ENCODE measurements at places on chromosomes 16 and 17.

GRCh38 chr17:72119077-72119872, 1.5 kb upstream of the SOX9 start:
- no peak for DNase-seq

DNA sequence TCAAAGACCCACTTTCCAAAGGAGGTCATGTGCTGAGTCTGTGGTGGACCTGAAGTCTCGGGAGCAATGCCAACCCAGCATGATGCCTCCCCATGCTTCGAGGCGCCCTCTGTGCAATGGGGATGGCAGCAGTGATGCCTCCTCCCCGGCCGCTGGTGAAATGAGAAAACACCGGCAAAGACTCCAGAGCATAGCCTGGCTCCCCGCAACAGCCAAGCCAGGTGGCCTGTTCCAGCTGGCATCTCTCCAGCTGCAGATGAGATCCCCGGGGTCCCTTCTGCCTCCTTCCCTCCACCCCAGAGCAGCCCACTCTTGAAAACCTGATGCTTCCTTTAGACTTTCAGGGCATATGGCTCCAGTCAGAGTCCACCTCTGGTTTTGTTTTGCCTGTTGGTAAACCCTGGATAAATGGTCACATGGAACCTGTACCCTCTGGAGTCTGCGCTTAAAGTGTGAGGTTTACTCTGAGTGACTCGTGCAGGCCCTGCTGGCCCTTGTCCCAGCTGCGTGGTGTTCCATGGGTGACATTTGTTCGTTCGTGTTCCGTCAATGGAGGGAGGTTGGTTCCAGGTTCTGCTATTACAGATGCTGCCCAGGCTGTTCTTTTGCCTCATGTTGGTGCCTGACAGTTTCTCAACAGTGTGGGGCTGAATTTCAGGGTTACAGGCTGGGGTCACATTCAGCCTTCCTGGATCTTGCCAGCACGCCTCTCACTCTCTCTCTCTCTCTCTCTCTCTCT, 181.8 kb upstream of the CIBAR2 start:
- no peak for DNase-seq

- DNase-seq = no peak
Measured at GRCh38 chr17:73028299-73028755, 64.2 kb downstream of the SLC39A11 start.

GRCh38 chr17:7561028-7561575, 617 bp upstream of the SENP3 start:
- DNase-seq = peak; percentile 42

DNA sequence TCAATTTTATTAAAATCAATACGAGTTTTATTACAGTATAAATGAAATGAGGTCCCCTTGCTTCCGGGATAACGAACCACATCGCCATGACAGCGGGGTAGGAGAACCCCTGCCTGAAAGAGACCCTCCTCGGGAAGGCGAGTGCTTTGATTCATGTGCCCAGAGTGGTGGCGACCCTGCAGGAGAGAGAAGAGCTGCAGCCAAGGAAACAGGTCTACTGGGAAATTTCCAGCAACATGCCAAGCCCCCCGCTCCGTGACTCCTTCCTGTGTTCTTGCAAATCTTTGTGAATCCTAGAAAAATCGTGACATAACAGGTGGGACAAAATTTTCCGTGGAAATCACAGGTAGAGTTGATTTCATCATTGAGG, 162.5 kb downstream of the WSCD1 start:
- DNase-seq = no peak

GRCh38 chr17:78180508-78180907, 6.3 kb downstream of the TK1 start:
- DNase-seq = no peak

GRCh38 chr17:76546556-76547182, 6.8 kb downstream of the PRCD start:
- DNase-seq = no peak

DNA sequence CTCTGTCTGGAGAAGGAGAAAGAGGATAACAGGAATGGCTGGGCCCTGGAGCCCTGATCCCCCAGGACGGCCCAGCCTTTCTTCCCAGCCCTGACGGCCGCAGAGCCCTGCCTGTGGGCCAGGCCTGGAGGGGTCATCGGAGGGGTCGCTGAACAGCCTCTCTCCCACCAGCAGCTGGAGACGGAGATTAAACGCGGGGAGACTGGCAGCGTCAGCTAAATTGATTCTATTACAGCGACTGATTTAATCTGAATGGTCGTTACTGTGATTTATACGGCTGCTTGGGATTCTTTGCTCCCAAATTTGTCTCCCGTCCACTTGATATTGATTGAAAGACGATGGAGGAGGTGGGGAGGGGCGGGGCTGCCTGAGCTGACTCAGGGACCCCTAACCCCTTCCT, 7.1 kb upstream of the CDH15 start:
- no peak for DNase-seq

- peak; percentile 48 for DNase-seq
Measured at GRCh38 chr17:52148969-52149351, 9.6 kb downstream of the CA10 start.

- DNase-seq = no peak
Measured at GRCh38 chr17:72404872-72405271, 284.1 kb downstream of the SOX9 start.

GRCh38 chr17:41801374-41802271, 10.1 kb downstream of the P3H4 start:
- DNase-seq = peak; percentile 27

DNA sequence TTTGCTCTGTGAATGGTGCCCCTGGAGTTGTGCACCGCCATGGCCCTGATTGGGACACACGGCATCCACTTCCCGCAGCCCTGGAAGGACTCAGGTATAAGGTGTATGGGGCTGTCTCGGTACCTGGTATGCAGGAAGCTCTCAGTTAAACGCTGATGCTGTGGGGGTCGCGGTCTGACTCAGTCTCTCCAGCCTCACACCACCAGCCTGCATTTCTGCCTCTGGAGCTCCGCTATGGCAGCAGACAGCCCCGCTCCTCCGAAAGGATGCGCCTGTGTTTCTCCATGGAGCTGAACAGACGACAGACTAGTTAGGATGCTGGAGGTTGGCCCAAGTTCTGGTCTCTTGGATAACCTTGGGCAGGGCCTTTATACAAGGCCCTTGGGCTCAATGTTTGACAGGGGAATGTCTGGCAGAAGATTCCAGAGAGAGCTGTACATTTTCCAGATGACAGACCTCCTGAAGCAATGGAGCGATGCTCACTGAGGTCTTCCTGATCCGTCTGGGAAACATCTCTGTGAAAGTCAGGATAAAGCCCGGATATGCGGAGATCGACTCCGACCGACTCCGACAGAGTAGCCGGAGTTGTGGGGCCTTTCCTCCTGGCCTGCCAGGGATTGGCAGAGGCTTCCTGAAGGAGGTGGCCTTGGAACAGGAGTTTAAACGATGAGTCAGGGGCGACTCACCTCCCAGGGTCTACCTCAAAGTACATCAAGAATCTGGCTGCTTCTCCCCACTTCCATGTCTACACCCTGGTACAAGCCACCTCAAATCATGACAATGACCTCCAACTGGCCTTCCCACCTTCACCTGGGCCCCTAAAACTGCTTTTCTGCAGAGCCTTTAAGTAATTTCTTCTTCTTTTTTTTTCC, 21.9 kb upstream of the BCAR1 start:
- DNase-seq = no peak

GRCh38 chr16:66020642-66021041, 345.8 kb upstream of the CDH5 start:
- DNase-seq = no peak

GRCh38 chr17:40198576-40198975, 20.5 kb upstream of the WIPF2 start:
- no peak for DNase-seq

GRCh38 chr17:40727447-40728231, 24.1 kb upstream of the KRT24 start:
- DNase-seq = no peak

DNA sequence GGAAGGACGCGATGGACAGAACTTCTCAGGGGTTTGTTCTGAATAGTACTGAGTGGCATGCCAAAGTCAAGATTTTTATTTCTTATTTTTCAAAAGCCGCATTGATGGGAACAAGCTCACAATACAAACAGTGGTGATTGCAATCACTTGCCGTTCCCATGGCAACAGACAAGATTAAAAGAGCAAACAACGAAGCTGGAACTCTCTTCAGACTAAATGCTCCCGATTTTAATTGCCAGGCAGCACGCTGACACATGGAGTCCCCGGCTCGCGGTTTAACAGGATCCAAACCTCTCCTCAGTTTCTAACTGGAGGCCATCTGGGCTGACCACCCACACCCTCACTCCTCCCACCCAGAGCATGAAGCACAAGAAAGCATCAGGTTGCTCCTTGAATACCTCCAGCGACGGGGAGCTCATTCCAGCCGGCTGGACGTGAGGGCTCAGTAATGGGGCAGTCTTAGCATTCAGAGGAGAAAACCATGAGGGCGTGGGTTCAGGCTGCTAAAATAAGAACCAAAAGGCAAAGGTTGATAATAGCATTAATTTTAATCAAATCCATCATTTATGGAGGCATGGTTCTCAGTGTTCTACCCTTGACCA, 41.5 kb downstream of the AIPL1 start:
- DNase-seq = no peak

DNA sequence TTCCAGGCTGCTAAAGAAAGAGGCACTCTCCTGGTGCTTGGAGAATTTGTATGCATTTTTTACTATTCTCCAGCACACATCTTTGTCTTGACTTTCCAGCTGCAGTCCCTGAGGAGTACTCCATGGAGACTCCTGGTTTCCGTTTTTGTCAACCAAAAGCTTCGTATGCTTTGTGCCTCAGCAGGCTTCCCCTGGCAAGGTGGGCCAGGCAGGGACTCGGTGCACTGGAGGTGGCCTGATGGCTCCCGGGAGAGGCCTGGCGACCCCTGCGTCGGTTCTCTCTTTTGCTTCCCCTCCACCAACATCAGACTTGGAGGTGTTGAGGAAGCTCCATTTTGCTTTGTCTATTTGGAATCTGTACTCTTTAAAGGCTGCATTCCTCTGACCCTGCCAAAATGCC, 23.7 kb downstream of the CDK5R1 start:
- DNase-seq = no peak

DNA sequence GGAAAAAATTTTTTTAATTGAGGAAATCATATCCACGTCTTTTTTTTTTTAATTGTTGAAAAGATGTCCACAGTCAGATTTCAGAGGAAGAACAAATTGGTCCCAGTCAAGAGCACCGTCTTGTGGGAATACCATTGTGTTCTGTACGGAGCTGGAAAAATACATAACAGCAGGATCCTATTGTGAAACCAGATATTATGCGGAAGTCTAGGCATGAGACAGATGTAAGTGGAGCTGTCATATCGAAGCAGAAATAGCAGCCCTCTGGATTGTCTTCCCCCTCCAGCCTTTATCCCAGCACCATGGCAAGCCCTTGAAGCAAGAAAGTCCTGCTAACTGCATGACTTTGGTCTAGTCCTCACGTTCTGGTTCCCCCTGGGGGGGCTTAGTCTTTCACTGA, 391.6 kb upstream of the ASIC2 start:
- no peak for DNase-seq

GRCh38 chr17:61249649-61250299, 149.9 kb upstream of the TBX2 start:
- DNase-seq = no peak

- no peak for DNase-seq
Measured at GRCh38 chr16:28172336-28172735, 39.4 kb downstream of the XPO6 start.

DNA sequence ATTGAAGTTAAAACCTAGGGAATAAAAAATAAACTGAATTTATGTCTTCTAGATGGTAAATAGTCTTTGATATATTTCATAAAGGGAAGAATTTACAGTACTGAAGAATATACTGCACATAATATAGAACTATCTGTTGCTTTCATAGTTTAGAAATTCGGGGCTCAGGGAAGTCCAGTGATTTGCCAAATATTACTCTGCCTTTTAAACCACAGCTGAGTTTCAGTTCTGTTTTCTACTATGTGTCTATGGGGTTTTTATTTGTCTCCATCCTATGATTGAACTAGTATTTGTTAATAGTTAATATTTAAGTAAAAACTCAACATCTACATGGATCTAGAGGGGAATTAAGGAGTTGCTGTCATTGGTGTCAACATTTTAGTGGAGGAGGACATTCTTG, 715.0 kb upstream of the CDH8 start:
- no peak for DNase-seq

- no peak for DNase-seq
Measured at GRCh38 chr17:2302778-2303203, 794 bp downstream of the SMG6 start.

DNA sequence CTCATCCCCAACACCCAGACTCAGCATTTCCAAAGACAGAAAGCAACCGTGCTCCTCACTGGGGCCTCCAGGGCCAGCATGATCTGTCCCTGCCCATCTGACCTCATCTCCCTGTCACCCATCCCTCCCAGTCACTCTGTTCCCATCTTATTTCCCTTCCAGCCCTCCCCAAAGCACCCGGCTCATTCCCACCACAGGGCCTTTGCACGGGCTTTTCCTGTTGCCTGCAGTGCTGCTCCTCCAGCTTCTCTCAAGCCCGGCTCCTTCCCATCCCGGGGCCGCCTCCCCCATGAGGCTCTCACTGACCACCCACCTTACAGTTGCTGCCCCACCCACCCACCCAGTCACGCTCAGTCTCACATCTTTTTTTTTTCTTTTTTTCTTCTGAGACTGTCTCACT, 54.8 kb downstream of the RMI2 start:
- DNase-seq = no peak

DNA sequence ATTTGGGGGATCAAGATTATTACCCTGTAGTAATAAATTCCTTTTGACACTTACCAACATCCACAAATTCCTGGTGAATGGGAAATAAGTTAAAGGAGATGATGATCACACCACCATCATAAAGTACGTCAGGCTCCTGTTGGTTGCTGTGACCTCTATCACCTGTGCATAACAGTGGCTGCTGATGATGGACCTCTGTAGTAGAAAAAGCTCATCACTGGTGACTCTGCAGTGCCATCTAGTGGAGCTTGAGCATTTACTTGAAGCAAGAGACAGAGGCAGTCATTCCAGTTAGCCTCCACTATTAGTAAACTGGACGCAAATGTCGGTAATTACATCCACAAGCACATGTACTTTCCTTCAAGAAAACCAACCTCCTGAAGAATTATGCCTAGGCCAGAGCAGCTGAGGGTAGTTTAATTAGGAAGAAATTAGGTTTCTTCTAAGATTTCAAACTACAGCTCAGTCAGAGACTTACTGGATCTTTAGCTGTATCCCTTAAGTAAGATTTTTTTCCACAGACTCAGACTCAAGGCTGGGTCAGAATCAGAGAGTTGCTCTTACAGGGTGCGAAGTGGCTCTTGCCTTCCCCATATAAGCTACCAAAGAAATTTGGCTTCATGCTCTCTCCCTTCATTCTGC, 39.3 kb downstream of the CYB561 start:
- DNase-seq = peak; percentile 71

- no peak for DNase-seq
Measured at GRCh38 chr16:87963400-87963799, 12.2 kb downstream of the BANP start.

- no peak for DNase-seq
Measured at GRCh38 chr16:47734987-47735594, 274.0 kb downstream of the PHKB start.

GRCh38 chr16:88991813-88992350, 14.9 kb upstream of the CBFA2T3 start:
- no peak for DNase-seq

- no peak for DNase-seq
Measured at GRCh38 chr16:20385844-20386832, 18.4 kb downstream of the PDILT start.
